Non-pigmented ciliary epithelial cell (primary cell): ENCODE measurements at places on chromosomes 13 and 19.
A peak's percentile ranks its signal among the peaks of the same experiment; 100 is the strongest.

DNA sequence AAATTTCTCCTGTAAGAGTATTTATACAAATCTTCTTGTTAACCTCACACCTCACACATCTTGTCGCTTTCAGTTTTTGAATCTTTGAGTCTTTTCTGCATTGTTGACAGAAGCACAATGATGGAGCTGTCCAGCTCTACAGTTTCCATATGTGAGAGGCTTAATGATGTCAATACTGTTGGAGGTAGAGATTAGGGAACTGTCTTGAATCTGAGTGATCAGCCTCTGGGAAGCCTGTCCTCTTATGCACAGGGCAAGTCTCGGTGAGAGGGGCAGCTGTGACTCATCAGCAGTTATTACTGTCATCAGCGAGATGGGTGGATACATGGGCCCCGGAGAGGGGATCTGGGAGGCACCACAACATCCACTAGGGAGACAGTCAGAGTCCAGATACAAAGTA is 4.6 kb upstream of the ITGBL1 start:
- no peak for DNase-seq

GRCh38 chr13:111304603-111305289 is 15.7 kb upstream of the TEX29 start:
- DNase-seq = no peak

DNA sequence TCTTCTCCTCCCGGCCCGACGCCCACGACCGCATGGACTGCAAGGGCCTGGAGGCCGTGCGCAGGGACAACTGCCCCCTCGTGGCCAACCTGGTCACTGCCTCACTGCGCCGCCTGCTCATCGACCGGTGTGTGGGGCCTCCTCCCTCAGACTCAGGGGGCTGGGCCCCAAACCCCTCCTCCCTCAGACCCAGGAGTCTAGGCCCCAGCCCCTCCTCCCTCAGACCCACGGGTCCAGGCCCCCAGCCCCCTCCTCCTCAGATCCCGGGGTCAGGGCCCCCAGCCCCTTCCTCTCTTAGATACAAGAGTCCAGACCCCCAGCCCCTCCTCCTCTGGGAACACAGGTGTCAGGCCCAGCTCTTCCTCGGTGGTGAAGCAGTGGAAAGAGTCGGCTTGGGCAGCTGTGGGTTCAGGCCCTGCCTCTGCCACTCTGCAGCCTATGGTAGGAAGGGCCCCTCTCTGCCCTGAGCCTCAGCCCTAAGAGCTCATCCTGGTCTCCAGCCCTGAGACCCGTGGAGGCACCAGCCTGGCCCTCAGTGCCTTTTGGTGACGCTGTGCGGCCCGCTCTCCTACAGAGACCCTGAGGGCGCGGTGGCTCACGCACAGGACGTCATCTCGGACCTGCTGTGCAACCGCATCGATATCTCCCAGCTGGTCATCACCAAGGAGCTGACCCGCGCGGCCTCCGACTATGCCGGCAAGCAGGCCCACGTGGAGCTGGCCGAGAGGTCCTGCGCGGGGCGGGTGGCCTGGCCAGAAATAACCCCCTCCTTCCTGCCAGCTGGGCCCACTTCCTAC is 3.7 kb upstream of the SPIB start:
- no peak for DNase-seq

DNA sequence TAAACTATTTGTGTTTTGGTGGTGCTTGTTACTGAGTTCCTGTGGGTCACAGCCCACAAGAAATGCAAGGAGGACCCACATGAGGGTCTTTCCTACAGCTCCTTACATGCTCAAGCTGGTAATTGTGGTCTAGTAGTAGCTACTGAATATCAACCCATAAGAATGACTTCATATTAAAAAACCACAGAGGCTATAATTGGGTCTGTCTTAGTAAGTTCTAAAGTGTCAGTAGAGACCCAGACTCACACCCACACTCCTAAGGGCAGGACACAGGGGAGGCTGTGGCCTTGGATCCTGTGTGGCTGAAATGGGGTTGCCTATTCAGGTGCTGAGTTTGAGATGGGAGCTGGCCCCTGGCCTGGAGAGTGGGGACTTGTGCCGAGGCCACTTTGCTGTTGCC is 19.6 kb downstream of the TFDP1 start:
- no peak for DNase-seq

GRCh38 chr19:7792281-7792680 is 29.2 kb downstream of the CLEC4M start:
- DNase-seq = no peak

DNA sequence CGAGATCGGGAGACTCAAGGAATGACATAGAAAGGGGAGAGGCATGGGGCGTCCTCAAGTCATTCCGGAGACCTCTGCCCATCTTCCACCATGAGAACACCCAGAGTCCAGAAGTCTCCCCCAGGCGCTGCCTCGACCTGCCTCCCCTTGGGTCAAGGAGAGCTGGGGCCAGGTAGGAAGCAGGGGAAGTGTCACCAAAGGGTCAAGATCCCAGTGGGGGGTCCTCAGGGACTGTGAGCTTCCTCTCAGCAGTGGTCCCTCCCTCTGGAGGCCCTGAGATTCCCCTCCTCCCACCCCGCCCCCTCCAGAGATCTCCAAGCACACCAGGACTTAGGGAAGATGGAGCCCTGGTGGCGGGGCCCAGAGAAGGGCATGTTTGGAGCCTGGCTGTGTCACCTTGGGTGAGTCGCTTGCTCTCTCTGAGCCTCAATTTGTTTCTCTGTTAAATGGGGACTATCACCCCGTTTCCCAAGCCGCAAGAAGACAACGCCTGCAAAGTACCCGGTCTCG is 919 bp downstream of the DACT3 start:
- DNase-seq = no peak

- DNase-seq = no peak
Measured at GRCh38 chr19:30625947-30626625, 253.9 kb downstream of the ZNF536 start.

GRCh38 chr13:63455938-63456337 is 2040.3 kb upstream of the PCDH20 start:
- no peak for DNase-seq

DNA sequence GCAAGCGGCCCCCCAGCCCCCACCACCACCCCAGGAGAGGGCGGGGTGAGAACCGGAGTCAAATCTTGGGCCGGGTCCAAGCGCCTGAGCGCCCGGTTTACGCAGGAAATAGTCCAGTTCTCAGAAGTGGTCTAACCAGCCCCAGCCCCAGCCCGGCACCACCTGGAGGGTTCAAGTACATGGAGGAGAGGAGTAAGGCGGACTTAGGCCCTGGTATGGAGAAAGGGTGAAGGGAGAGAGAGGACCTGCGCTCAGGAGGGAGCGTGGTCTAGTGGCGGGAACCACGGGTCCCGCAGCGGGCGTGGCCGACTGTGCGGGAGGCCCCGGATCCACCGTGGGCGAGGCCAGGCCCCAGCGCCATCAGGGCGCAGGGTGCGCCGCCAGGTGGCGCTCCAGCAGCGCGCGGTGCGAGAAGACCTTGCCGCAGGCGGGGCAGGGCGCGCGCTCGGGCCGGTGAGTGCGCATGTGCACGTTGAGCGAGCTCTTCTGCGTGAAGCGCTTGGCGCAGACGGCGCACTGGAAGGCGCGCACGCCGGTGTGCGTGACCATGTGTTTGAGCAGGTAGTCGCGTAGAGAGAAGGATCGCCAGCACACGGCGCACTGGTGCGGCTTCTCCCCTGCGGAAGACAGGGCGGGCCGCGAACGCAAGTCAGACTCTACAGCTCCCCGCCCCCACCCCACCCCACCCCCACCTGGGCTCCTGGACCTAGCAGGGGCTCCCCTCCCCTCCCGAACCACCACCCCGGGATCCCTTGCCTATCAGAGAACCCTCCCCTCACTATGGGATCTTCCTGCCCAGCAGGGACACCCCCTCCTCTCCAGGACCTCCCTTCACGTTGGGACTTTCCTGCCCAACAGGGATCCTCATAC is 2.1 kb upstream of the SLC27A5 start:
- peak; percentile 42 for DNase-seq

GRCh38 chr13:62973804-62974203 is 1558.2 kb upstream of the PCDH20 start:
- DNase-seq = no peak

DNA sequence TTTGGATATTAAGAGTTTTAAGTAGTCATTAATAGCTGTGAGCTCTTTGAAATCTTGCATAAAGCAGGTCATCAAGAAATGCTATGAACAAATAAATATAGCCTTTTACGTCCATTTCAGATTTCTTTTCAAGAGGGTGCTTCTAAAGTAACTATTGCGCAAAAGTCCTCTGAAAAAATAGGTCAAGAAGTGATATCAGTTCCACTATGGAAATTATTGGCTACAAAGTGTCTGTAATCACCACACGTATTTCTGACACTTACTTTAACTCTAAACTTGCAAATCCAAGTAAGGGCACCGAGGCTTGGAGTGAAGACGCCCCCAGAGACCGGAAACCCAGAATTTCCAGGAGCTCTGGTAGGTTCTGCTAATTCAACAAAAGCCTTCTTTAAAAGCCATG is 44.9 kb upstream of the STARD13 start:
- DNase-seq = no peak

- DNase-seq = no peak
Measured at GRCh38 chr19:55601084-55601483, 996 bp downstream of the ZNF524 start.

- DNase-seq = no peak
Measured at GRCh38 chr13:32588736-32589135, 2.5 kb downstream of the PDS5B start.

- DNase-seq = no peak
Measured at GRCh38 chr13:46085737-46086136, 19.1 kb downstream of the CPB2 start.

GRCh38 chr13:102584434-102584833 is 12.4 kb upstream of the TPP2 start:
- no peak for DNase-seq

DNA sequence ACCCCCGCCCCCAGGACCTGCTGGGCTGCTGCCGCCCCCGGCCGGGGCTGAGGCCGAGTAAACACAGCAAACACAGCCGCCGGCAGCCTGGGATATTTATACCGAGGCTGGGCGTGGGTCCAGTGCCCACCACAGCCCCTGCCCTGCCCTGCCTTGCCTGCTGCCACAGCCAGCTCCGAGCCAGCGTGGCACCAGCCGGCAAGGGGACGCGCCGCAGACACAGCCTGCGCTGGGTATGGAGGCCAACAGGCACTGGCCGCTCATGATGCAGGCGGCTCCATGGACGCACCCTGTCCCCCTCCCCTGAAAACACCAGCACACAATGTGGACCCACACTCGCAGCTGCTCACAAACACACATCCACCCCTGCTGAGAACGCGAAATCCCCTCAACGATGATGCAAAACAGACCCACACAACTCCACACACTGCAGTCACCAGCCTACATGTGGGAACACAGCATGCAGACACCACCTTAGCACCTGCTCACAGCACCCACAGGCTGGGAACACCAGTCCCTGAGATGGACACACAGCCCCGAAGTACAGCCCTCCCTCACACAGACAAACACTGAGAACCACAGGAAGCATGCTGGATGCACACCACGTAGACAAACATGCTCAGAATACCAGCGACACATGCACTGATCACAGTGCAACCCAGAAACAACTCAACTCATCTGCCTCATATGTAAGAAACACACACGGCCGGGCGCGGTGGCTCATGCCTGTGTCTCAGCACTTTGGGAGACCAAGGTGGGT is 16.2 kb downstream of the CCDC97 start:
- DNase-seq = peak; percentile 68

DNA sequence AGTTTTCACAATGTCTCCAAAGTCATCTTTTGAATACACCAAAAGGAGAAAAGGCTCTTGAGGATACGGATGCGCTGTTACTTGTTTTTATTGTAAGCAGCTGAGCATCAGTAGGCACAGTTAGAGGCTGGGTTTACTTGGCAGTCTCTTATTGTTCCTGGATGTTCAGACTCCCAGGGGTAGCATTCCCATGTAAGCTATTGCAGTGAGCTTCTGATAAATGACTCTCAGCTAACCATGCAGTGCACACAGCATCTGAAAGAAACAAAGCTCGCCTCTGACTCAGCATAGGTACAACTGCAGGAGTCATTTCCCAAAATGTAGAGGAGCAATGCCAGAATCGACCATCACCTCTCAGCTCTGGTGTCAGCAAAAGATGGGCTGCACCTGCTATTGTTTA is 84.8 kb downstream of the DCT start:
- DNase-seq = no peak

GRCh38 chr13:79722885-79723445 is 242.0 kb downstream of the NDFIP2 start:
- DNase-seq = no peak

GRCh38 chr19:17948514-17948900 is 15.7 kb downstream of the CCDC124 start:
- no peak for DNase-seq

DNA sequence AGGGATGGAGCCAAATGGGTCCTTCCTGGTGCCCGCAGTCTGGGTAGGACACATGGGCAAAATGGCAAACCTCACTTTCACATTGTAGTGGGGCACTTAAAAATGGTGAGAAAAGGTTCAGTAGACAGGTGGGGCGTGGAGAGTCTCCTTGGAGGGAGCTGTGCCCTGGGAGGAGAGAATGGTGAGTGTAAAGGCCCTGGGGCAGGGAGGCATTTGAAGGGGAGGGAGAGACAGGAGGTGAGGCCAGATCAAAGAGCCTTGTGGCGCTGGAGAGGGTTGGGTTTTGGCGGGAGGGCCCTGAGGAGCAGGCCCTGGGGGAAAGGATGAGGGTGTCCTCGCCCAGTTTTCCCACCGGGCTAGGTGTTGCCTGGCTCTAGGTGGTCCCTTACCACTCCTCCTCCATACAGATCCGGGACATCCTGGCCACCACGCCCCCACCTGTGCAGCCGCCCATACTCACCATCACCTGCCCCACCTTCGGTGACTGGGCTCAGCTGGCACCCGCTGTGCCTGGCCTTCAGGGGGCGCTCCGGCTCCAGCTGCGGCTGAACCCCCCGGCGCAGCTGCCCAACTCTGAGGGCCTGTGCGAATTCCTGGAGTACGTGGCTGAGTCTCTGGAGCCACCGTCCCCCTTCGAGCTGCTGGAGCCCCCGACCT is 6.3 kb downstream of the MAP1S start:
- no peak for DNase-seq

GRCh38 chr19:11806354-11807098 is 7.5 kb upstream of the ZNF440 start:
- no peak for DNase-seq

GRCh38 chr13:101985321-101985720 is 416.5 kb downstream of the FGF14 start:
- no peak for DNase-seq

DNA sequence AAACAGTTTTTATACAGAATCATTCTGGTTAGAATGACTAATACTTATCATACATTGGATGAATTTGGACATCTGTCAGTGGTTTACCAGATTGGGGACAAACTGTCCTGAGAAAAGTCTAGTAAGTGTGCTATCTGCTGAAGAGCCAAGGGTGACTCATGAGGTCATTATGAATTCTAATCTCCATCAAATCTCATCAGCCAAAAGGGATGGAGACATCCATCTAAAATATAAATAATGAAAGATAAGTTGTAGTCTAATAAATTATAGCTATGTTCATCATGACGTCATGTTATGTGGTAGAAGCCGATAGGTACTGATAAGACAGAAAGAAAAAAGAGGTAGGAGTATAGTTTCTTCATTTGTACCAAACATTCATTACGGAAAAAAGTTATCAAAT is 804.4 kb downstream of the PCDH9 start:
- peak; percentile 46 for DNase-seq

DNA sequence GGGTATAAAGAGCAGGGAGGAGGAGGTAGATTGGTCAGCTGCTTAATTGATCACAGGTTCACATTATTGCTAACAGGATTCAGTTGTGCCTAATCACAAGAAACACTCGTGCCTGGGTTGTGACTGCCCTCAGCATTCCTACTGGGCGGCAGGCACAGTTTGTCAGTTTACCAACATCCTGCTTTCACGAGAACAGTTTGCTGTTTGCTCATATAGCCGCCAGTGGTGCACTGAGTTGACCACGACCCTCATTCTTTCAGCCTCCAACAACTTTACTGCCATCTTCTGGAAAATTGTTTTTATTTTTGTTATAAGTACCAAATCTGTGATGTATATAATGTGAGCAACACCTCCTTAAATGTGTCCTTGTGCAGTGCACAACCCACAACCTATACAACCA is 16.2 kb upstream of the IFT88 start:
- no peak for DNase-seq
